ENCODE measurements at places on chromosomes 4 and X. TPM values are rescaled to one million over a fixed set of nuclear protein-coding genes. Genes with fewer than 3 reads are reported as not detected.

BTC gene
- not detected for total RNA-seq

DUSP9 gene
- total RNA-seq: 0.15 TPM

DNA sequence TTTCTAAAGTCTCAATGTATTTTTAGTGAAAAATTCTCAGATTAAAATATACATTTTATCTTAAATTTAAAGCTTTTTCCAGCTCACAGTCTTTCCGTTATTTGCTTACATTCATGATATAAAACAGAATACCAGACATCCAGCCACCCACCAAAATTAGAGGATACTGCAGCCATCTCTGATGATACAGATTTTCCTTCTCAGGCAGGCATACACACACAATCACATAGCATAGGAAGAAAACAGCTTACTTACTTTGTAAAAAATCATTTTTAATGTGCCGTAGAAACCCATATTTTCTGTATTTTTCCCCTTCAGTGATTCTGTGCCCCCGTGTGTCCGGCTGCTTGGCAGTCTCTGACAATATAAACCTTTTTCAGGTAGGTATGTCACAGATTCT is 183.7 kb downstream of the FBXW7 start:
- no peak overlapping the region for H3K4me3 ChIP-seq
- H3K27me3 ChIP-seq: no peaks in the 10 kb centered on the region
- H3K27ac ChIP-seq: no peak overlapping the region
- H3K4me1 ChIP-seq: peaks cover 10% of the 10 kb centered on the region

GRCh38 chrX:110168585-110168984 is 149.3 kb downstream of the AMMECR1 start:
- H3K27ac ChIP-seq: no peak overlapping the region
- H3K4me1 ChIP-seq: no peaks in the 10 kb centered on the region
- no peaks in the 10 kb centered on the region for H3K36me3 ChIP-seq
- DNase-seq: no peak
- H3K4me3 ChIP-seq: no peak overlapping the region

DNA sequence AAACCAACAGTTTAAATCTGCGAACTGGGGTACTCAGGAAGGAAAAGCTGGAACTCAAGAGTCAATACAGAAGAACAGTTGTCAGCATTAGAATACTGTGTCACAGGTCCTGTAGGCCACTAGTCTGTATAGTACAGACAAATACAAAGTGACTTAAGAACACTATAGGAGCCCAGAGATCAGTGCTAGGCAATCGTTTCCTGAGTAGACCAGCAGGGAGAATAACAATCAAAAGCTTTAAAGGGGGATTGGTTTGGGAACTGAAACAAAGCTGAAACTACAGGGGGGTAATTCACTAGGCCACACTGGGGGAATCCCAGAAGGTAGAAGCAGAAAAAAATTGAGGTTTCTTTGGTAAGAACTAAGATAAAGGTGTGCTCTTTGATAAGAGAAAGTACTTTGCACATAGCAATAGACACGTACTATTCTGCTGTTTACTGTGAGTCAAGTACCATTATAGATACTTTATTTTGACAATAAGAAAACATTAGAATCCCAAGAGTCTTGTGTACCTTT is 339.7 kb downstream of the PCDH19 start:
- H3K4me1 ChIP-seq: no peaks in the 10 kb centered on the region
- H3K4me3 ChIP-seq: no peak overlapping the region
- no peaks in the 10 kb centered on the region for H3K36me3 ChIP-seq
- no peak overlapping the region for H3K27ac ChIP-seq

GRCh38 chrX:65750674-65751469 is 83.4 kb downstream of the MSN start:
- H3K4me1 ChIP-seq: peaks cover 29% of the 10 kb centered on the region
- DNase-seq: peak; percentile 14
- no peaks in the 10 kb centered on the region for H3K36me3 ChIP-seq
- peak overlapping the region; percentile 31 for H3K4me3 ChIP-seq

DNA sequence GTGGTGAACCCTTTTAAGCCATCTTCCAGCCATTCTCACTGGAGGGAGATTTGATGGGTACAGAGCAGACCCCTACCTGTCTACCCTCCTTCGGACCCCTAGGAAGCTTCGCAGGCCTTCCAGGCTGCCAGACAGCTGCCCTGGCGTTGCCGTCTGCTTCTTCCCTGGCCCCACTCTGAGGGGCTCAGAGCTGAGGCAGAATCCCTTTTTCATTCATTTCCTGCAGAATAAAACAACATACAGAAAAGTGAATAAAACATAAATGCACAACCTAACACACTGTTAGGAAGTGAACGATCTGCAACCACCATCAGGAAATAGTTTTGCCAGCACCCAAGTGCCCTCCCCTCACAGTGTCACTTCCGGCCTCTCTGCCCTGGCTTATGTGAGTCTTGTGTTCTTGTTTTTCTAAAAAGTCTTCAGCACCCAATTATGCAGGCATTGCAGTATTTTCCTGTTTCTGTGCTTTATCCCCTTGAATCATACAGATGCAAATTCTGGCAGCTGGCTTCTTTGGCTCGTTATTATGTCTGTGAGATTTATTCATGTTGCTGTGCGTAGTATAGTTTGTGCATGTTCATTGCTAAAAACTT is 5.6 kb upstream of the ADD1 start:
- H3K4me1 ChIP-seq: peaks cover 64% of the 10 kb centered on the region
- H3K27ac ChIP-seq: peak overlapping the region; percentile 48
- DNase-seq: peak; percentile 57
- H3K4me3 ChIP-seq: peak overlapping the region; percentile 60

DNA sequence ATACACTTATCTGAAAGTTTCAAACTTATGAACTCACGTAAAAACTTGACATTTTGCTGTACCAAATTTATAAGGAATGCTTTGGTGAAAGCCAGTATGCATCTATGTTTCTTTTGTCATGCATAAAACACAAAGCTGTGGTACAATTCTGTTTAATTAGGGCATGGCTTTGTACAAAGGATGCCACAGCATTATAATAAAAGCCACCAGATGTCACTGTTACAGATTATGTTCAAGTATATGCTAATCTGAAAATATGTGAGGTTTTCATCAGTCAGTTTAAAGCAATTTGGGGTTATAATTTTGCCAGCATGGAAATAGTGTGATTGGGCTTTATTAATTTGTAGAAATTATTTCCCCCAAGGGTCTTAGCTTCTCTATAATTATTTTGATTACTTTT is 69.0 kb downstream of the ATOH1 start:
- no peaks in the 10 kb centered on the region for H3K4me1 ChIP-seq
- no peak overlapping the region for H3K27ac ChIP-seq
- no peak overlapping the region for H3K4me3 ChIP-seq
- DNase-seq: no peak

GRCh38 chr4:140330311-140330900 is 43.0 kb upstream of the SCOC start:
- H3K27ac ChIP-seq: no peak overlapping the region
- no peak overlapping the region for H3K4me3 ChIP-seq
- no peak for DNase-seq
- no peaks in the 10 kb centered on the region for H3K27me3 ChIP-seq

- peaks cover 4% of the 10 kb centered on the region for H3K4me1 ChIP-seq
- DNase-seq: no peak
- H3K27me3 ChIP-seq: no peaks in the 10 kb centered on the region
- H3K27ac ChIP-seq: no peak overlapping the region
- H3K4me3 ChIP-seq: no peak overlapping the region
Measured at GRCh38 chr4:37650481-37650880, 35.7 kb downstream of the RELL1 start.

DNA sequence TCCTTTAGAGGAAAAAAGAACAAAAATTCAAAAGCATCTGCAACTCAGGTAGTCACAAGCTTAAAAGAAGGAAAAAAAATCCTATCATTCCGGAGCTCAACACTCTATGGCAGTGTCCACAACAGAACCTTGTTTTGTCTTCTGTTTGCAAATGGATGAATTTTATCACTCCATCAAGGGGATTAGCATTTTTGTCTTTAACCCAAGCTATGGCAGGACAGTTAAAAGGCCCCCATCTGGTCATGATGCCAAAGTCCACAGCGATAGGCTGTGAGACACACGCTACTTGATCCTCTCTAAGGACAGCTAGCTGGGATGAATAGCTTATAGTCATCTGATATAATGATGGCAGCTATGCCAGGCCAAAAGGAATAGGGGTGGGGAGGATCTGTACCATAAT is 16.6 kb downstream of the AMER1 start:
- H3K4me1 ChIP-seq: no peaks in the 10 kb centered on the region
- no peak overlapping the region for H3K27ac ChIP-seq
- H3K27me3 ChIP-seq: no peaks in the 10 kb centered on the region
- no peak for DNase-seq
- H3K36me3 ChIP-seq: no peaks in the 10 kb centered on the region
- H3K4me3 ChIP-seq: no peak overlapping the region

DNA sequence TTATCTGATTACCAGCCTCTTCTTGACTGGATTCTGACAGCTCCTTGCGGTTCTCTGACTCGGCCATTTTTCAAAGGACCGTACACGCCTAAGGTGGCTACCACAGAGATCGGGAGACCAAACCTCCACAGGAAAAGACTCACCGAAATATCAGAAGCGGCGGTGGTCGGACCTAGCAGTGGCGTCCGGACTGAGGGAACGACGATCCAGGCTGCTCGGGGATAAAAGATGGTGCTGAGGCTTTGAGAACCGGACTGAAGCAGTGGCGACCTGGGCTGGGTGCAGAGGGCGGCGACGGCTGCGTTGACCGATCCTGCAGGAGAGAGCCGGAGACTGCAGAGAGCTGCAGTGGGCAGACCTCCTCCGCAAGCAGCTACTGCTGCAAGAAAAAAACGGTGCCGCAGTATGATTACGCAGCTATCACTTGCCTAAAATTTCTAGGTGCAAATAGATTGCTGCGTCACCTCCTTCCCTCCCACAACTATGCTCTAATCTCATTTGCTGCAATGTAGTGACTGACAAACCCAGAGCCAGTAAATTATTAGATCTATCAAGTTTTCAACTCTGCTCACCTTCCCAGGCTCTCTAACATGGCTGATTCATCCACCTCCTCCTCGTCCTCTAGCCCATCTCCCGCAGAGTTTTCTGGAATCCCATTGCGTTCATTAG is at the start of gene NAP1L2:
TSS of gene NAP1L2 (minus strand) at position 426 of the 669 bp plus-strand sequence. CDS start at position 67, 359 bp downstream.
- no peaks in the 10 kb centered on the region for H3K27me3 ChIP-seq
- no peaks in the 10 kb centered on the region for H3K4me1 ChIP-seq

- no peaks in the 10 kb centered on the region for H3K4me1 ChIP-seq
- H3K27me3 ChIP-seq: no peaks in the 10 kb centered on the region
- no peak for DNase-seq
- H3K27ac ChIP-seq: no peak overlapping the region
Measured at GRCh38 chr4:184021389-184021788, 116.3 kb downstream of the STOX2 start.

Data from CD8-positive, alpha-beta memory T cell (primary cell).